Activated CD4-positive, CD25-positive, alpha-beta regulatory T cell treated with anti-CD3 and anti-CD28 coated beads, Interleukin-2, amount 50 U/mL, for 16 hours (primary cell): ENCODE measurements at places on chromosomes 3 and 15.

GRCh38 chr15:57962887-57963286 is 102.6 kb downstream of the ALDH1A2 start:
- no peak for DNase-seq

DNA sequence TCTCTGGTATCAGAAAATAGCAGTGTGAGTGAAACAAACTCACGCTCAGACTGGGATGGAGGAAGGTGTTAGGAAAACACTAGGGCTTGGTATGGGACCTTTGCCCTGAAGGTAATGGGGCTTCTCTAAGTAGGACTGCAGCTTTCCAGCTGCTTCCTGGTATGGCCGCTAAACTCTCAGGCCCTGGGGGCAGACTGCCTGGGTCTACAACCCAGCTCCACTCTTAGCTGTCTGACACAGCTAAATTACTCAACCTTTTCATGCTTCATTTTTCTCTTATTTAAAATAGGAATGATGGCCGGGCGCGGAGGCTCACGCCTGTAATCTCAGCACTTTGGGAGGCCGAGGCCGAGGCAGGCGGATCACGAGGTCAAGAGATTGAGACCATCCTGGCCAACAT is 5.2 kb upstream of the YEATS2 start:
- no peak for DNase-seq

DNA sequence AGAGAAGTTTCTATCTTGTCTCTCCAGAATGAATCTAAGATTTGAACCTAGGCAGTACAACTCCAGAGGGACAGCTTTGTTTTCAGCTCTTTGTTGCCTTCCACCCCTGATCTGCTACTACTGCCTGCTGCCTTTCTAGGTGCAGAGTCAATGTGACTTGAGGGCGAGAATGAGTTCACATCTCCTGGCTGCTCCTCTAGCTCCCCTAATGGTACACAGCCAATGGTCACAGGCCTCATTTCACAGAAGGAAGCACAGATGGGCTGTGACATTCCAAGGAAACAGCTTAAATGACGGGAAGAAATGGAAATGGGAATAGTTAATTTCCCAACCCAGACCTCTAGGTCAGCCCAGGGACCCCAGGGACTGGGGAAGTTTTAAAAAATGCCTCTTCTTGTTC is 32.4 kb downstream of the FAM43A start:
- DNase-seq, result no peak

- DNase-seq, result no peak
Measured at GRCh38 chr3:154334973-154335420, 10.7 kb upstream of the DHX36 start.

GRCh38 chr3:14174483-14174882 is 3.9 kb downstream of the XPC start:
- DNase-seq, result no peak

- DNase-seq, result no peak
Measured at GRCh38 chr3:156762631-156763185, 63.4 kb upstream of the LEKR1 start.
